Stimulated activated CD4-positive, alpha-beta T cell treated with anti-CD3 and anti-CD28 coated beads, Interleukin-1b, Interleukin-23, amount 100 ng/mL, for 4 hours (primary cell): ENCODE measurements at places on chromosomes 2 and 18.

- DNase-seq: no peak
Observed at GRCh38 chr2:194999771-195000170, 657.3 kb upstream of the SLC39A10 start.

DNA sequence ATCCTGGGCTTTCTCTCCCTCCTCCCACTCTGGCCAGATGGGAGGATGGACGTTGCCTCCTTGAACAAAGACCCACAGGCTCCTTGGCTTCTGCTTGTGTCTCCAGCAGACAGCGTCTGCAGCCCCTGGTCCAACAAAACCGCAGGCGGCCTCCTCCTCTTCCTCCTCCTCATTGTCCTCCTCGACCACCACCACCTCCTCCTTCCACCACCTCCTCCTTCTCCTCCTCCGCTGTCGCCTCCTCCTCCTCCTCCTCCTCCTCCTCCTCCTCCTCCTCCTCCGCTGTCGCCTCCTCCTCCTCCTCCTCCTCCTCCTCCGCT lies 45.7 kb upstream of the ALPP start:
- no peak for DNase-seq

DNA sequence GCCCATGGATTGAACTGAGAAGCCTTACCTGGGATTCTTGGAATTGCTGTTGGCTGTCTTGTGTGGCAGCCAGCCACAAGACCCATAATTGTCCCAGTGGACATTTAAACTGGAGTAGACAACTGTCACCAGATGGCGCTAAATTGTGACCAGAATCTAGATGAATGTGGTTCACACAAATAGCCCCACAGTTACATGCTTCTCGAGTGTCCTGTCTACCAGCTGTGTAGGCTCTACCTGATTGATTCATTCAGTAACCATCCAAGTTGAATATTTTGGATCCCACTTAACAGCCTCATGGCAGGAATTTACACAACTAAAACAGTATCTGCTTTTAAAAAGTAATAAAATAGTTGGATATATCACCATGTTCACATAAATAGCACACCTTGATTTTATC lies 73.2 kb downstream of the MAP4K4 start:
- DNase-seq: no peak

- no peak for DNase-seq
Observed at GRCh38 chr2:7262727-7263126, 345.5 kb downstream of the RNF144A start.

DNA sequence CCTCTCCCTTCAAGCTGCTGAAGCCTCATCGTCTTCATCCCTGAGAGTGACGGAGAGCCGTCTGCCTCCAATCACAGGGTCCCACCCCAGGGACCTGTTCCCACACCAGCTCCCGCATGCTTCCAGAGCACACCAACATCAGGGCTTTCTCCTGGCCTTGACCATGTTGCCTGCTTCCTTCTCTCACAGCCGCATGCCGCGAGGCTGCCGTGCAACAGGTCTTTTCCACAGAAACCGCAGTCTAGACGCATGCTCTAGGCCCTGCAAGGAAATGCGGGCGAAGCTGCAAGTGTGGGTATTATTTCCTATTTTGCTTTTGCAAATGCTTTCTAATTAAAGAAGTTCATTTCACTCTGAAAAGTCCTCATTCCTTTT lies 277.8 kb downstream of the EIPR1 start:
- DNase-seq: no peak
